T-helper 17 cell (primary cell): ENCODE measurements at places on chromosomes 3 and 15.

DNA sequence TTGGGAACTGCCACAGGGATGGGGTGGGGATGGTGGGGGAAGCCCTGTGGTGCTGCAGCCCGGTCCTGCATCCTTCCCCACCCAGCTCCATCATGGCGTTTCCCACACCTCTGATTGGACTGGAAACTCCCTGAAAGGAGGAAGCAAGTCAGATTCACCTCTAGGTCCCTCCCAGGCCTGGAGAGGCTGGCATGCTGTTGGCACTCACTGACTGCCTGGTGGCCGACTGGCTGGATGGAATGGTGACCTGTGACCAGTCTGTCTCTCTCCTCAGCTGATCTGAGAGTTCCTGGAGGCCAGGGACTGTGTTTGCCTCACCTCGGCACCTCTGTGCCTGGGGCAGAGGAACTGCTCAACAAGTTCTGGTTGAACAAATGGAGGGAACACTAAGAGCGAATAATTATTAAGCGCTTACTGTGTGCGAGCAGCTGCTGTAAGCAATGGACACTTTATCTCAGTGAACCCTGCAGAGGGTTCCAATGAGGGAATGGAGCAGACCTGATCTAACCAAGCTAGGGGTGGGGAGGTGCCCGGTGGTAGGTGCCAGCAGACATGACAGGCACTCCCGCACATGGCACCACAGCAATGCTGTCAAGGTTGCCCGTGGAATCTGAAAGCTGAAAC lies 3.5 kb upstream of the HHATL start:
- DNase-seq: no peak

DNA sequence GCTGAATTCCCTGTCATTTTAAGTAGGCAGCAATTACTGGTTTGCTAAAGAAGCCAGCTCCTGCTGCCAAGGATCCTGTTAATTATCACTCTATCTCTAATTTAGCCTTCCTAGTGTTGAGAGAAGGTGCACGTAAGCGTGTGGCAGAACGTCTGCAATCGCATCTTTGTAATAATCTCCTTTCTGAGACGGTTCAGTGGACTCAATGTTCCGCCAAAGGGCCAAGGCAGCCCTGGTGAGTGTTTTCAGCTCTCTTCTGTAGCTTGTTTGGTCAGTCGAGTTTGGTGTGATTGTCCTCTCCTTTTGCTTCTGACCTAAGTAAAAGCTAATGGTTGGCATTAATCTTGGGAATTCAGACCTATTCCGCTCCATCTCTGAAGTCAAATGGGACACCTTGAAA lies 24.2 kb downstream of the MITF start:
- DNase-seq: no peak

DNA sequence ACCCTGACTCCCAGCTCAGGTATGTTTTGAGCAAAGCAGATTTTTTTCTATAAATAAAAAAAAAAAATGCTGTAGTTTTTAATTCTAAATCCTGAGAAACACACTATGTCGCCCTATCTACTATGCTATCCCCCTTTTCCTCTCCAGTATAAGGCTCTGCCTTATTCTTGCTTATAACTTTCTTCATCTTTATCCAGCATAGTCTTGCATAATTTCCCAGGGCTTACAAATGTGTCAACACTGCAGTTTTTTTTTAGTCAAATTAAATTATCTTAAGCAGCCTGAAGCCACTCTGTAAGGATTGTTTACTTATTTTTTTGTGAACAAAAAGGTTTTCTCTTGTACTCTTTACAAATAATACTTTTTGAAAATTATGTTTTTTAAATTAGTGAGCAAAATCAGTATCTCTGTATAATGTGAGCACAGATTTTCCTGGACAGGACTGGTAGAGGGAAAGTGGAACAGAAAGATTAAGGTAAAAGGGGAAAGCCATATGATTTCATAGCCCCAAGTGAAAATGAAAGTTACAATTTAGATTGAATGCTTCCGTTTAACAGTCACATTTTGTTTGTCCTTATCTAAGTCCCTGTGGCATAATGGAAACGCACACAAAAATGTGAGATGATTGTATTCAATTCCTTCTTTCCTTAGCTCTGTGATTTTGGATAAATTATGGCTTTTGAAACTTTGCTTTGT lies 5.6 kb upstream of the PYDC2 start:
- no peak for DNase-seq

GRCh38 chr3:15694628-15695027 lies 93.1 kb downstream of the BTD start:
- DNase-seq: no peak

GRCh38 chr15:42728560-42728959 lies 8.4 kb downstream of the CDAN1 start:
- DNase-seq: no peak

- DNase-seq: peak; percentile 25
Measured at GRCh38 chr3:151203051-151203420, at the start of gene GPR171. TSS of gene GPR171 (minus strand) at chr3:151203216. CDS start at chr3:151199386, 3,830 bp downstream.

DNA sequence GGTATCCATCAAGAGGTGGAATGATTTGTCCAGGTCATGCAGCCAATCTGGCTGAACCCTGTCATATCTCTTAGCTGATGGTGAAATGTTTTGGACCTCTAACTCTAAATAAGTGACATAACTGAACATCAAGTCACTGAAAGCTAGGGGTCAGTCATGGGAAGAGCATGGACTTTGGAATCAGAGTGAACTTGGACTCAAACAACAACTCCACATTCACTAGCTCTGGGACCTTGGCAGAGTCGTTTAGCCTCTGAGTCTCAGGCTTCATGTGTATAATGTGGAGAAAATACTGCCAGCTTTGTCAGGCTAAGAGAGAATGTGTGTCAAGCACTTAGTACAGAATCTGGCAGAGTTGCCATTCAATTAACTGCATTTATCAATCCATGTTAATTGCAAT lies 557.8 kb upstream of the CFAP20DC start:
- no peak for DNase-seq

DNA sequence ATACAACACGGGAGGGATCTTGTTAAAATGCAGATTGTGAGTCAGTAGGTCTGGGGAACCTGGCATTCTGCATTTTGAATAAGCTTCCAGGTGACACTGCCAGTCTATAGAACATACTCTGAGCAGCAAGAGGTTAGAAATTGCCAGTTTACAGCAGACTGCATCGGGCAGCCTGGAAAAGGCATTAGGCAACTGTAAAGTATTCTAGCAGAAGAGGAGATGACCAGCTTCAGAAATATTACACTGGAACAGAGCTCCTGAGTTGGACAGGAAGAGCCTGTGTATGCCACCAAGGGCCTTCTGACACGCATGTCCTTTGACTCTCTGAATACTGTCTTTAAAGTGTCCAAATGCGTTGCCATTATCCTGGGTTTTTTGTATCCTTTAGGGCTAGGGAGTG lies 2.5 kb upstream of the ACAN start:
- no peak for DNase-seq

DNA sequence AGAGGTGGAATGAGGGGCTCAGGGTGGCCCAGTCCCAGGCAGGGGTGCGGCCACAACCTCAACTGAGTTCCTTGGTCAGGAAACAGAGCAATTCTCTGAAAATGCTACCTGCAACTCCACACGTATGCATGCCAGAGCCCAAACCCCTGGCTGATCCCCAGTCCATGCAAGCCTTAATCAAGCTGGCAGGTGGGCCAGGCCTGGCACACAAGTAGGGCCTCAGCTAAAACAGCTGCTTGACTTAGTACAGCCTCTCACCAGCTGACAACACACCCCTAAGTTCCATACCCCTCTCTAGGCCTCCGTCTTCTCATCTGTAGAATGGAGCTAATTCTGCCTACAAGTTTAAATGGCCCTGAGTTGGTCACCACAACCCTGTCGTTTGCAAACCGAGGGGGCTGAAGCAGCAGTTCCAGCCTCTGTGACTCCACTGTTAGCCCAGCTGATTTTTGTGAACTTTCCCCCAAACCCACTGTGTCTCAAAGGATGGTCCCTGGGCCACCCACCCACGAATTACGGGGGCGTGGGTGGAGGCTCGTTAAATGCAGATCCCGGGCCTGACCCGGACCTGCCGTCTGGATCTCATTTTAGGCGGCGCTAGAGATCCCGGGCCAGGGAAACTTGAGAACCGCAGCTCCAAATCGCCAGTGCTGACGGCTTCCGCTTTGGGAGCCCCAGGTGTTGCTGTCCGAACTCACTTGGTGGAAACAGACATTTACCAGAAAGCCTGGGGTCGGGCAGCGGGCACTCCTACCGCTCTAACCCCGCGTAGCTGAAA lies 927 bp downstream of the CHDH start:
- DNase-seq: no peak

DNA sequence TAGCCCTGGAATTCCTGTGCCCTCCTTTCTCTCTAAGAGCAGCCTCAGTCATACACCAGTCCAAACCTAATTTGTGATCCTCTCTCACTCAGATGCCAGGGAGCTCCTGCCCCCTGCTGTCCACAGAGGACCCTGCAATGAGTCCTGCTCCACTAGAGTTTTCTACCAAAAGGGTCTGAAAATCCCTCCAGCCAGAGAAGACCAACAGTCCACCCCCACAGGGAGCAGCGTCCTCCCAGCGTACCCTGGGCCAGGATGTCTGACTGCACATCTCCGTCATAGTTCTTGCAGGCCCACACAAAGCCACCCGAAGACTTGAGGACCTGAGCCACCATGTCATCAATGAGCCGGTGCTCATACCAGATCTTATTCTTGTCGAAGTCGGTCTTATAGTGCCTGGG lies 15.4 kb downstream of the IDH2 start:
- no peak for DNase-seq

DNA sequence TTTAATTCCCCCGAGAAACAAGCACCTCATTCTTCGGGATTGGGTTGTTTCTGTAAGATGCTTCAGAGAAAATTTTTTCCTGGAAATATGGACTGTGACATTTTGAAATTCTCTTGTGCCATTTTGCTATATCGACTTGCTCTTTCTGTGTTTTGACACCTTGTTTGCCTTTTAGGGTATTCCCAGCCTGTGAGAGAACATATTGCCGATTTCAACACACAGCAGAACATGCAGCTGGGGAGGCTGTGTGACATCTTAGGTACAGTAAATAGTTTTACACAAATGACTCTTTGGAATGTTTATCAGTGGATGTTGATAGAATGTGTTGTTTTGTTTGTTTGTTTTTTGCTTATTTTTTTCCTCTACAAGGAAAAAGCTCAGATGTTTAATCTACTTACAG lies 130.2 kb downstream of the IQCH start:
- DNase-seq: no peak

GRCh38 chr3:11706604-11707003 lies 62.9 kb upstream of the VGLL4 start:
- no peak for DNase-seq

DNA sequence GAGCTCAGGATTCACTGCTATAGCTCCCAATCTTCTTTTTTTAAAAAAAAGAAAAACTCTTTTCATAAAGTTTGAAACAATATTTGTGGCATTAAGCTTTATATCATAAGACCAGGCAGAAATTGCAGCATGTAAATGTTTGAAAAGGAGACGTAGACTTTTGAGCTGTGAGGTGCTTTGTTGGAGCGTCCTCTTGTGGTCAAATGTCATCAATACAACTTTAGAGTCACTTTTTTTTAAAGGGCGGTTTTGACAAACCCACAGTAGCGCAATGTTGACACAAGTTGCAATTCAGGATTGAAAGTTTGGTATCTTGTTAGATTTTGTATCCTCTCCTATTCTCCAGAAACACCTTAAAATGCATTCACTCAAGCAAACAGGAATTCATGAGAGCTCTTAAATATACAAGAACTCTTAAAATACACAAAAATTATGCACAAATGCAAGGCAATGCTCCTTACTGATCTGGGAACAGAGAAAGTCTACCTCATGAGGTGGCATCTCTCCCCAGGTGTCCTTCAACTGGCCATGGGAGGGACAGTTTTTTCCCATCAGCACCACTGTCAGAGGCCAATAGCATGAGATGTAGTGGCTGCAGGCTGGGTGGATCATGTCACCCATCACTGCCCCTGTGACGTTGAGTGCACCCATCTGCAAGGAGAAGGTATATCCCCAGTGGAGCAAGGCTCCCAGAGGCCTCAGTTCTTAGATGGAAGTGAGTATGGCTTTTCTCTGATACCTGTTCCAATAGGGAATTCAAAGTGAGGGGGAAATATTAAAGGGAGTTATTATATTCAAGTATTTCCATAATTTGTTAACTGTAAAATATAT lies 70.7 kb downstream of the ANXA2 start:
- peak; percentile 15 for DNase-seq

- no peak for DNase-seq
Measured at GRCh38 chr3:13598201-13598600, 49.3 kb downstream of the FBLN2 start.

DNA sequence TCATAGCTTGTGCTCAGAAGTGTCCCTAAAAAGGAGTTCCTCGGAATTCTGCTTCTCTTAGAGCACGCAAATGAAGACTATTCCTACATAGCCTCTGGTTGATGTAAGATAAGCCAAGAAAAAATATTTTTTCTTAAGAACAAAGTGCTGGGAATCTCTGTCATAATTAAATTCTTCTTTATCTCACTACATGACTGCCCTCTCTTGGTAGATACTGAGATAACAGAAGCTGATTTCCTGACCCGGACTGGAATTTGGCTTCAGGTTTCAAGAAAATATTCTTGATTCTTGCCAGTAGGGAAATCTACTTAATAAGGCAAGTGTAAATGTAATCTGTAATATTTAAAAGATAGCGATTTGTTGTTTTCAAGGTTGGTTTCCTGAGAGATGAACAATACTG lies 31.3 kb upstream of the SETMAR start:
- no peak for DNase-seq

DNA sequence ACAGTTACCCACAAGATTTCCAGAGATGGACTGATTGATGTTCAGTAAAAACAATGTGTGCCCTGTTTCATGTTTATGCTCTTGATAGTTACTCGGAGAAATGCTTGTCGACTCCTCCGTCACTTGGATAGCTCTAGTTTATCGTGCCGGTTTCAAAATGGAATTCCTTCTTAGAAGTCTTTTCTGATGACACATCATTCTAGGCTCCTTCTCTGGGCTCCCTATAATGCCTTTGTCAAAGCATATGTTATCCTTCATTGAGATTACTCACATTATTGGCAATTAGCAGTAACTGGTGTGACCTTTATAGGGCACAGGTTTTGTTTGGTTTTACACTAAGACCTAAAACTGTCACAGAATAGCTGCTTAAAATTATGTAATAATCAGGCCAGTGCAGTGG lies 201.8 kb downstream of the CNTN6 start:
- no peak for DNase-seq

DNA sequence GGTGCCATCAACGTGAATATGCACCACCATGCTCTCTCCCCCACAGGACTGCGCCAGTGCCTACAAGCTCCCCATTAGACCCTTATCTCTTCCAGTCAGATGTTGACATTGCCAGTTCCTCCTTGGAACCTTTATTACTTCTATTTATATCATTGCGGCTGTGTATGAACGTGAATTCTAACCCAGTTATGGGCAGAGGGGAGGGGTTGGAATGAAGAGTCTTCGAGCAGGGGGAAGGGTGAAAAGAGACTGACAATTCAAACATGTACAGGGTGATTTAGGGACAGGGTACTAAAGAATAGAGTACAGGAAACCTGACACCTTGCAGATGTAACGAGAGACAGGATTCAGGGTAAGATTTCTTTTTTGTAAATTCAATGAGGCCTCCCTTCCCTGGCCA lies 41.8 kb upstream of the ST6GAL1 start:
- DNase-seq: no peak

DNA sequence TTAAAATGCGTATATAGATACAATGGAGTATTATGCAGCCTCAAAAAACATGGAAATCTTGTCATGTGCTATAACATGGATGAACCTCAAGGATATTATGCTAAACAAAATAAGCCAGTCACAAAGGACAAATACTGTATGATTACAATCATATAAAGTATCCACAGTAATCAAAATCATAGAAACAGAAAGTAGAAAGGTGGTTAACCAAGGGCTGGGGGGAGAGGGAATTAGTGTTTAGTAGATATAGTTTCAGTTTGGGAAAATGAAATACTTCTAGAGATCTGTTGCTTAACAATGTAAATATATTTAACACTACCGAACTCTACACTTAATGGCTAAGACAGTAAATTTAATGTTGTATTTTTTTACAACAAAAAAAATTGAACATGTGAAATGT lies 9.0 kb downstream of the TOP2B start:
- DNase-seq: no peak
